ENCODE measurements at places on chromosomes 11 and 22.

- no peak for DNase-seq
Observed at GRCh38 chr11:6666302-6667183, 10.9 kb upstream of the DCHS1 start.

- no peak for DNase-seq
Observed at GRCh38 chr11:19915808-19916207, 203.2 kb downstream of the NAV2 start.

- no peak for DNase-seq
Observed at GRCh38 chr11:111526501-111526900, 11.9 kb downstream of the HOATZ start.

DNA sequence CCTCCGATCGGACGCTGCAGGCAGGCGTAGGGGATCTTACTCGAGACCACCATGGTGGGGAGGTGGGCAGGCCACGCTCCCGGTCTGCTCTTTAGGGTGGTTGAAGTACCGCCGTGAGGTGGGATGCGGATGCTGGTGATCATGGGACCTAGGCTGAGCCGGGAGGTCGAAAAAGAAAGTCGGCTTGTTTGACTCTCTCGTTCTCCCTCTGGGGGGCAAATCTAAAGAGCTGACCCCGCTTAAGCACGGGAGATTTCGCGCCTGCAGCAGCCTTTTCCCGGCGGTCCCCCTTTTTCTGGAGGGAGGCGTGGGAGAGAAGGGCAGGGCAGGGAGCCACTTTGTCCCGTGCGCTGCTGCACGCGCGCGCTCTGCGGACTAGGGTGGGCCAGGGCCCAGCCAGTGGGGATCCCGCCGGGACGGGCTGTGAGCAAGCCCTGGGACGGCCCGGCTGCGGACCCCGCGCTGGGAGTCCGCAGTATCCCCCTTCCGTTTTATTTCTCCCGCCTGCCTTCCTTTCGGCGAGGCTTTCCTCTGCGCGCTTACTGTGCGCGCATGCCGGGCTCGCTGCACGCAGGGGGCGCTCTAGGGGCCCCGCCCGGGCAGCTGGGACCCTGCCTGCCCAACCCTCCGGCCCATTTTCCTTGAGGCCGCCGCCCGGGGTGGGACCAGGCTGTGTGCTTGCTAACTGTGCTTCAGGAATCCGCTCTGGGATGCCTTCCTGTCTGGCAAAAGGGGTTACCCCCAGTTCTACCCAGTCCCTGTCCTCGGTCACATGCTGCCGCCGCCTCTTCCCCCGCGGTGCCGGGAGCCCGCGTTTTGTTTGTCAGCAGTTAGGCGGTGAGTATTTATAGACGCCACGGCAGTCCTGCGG lies 81.0 kb downstream of the PRR5L start:
- DNase-seq = no peak

DNA sequence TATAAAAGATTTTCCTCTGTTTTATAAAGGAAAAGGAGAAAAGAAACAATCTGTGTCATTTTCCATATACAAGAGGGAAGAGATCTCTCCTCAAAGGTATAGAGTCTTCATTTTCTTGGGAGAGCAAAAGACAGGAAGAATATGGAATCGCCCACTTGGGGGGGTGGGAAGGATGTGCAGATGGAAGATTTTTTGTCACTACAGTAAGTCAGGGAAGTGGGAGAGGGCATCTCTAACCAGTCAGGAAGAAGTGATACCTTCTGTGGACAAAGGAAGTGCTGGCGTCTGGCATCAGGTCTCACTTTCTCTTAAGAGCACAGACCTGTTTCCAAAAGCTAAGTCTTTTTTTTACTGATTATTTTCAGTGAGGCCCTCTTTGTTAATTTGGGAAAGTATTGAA lies 1.4 kb downstream of the PRR14L start:
- peak; percentile 32 for DNase-seq

- no peak for DNase-seq
Observed at GRCh38 chr11:32184041-32184722, 93.3 kb downstream of the RCN1 start.

DNA sequence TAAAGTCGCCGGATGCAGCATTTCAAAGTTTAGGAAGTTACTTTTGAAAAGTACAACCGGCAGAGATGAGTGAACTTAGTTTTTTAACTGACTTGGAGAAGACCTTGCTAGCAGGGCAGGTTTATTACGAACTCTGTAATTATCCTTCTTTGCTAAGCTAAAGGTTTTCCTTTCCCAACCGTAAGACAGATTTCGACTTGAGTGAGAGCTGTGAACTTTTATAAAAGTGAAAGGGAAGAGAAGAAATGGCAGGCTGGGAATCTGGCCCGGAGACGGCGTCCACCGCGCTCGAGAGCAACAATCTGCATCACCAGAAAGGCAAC lies 659 bp upstream of the TEAD1 start:
- DNase-seq = no peak
